ENCODE measurements at places on chromosomes 12 and 14.

DNA sequence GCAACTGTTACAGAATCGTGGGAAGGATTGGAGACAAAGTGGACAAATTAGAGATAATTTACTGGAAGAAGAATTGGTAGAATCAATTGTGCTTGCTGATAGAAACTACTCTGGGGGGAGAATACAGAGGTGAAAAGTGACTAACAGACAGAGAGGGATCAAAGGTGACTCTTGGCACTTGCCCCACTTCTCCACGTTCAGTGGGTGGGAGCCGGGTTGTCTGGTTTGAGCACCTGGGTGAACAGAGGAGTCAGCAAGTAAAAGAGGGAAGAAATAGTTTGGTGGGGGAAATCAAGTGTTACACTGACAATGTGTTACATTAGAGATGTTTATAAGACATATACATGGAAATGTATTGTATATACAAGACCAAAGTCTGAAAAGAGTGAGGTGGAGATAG lies 69.1 kb downstream of the PPP2R5E start:
- DNase-seq: no peak

- no peak for DNase-seq
Measured at GRCh38 chr14:65003394-65003793, 16.7 kb downstream of the FNTB start.

- DNase-seq: no peak
Measured at GRCh38 chr12:96258104-96258961, 64.2 kb downstream of the ELK3 start.

- DNase-seq: no peak
Measured at GRCh38 chr12:11321980-11322379, 11.7 kb upstream of the PRB4 start.

DNA sequence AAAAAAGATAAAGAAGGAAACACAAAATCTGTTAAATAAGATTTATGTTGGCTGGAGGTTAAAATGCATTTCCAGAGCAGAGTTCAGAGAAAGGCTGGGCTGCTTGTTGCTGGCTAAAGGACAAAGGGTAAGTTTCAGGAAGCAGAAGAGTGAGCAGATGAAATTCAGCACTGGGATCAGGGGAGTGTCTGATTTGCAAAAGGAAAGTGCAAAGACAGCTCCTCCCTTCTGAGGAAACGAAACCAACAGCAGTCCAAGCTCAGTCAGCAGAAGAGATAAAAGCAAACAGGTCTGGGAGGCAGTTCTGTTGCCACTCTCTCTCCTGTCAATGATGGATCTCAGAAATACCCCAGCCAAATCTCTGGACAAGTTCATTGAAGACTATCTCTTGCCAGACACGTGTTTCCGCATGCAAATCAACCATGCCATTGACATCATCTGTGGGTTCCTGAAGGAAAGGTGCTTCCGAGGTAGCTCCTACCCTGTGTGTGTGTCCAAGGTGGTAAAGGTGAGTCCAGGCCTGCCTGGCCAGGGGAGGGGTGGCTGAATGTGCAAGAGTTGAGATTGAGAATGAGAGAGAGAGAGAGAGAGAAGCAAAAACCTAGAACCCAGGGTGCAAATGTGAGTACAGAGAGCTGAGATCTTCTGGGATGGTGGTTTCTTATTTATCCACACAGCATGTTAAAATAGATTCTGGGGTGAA lies at the start of gene OAS1:
Gene OAS1 (plus strand): TSS at position 251 of the 703 bp plus-strand sequence. CDS start 78 bp downstream, at position 329.
- peak; percentile 9 for DNase-seq

- DNase-seq: no peak
Measured at GRCh38 chr12:42128327-42128726, 16.3 kb downstream of the GXYLT1 start.
